NCI-H524 treated with DMSO at 0.1 percent for 48 hours (cell line): ENCODE measurements at places on chromosomes 1 and 21.

DNA sequence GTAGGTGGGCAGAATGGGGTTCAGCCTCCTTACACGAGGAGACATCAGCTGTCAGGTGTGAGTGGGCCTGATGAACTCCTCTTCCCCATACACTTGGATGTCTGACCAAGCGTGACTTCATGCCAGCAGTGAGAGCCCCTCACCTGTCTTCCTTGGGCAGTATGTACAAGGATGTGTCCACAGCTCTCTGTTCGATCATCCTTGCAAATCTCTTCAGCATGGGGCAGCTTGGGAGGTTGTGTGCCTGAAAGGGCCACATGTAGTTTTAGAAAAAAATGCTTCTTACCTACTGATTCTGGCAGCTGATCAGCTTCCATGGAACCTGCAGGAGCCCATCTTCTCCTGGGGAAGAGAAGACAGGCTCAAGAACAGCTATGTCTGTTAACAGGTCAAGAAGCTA, 18.0 kb downstream of the ACP6 start:
- DNase-seq = no peak

DNA sequence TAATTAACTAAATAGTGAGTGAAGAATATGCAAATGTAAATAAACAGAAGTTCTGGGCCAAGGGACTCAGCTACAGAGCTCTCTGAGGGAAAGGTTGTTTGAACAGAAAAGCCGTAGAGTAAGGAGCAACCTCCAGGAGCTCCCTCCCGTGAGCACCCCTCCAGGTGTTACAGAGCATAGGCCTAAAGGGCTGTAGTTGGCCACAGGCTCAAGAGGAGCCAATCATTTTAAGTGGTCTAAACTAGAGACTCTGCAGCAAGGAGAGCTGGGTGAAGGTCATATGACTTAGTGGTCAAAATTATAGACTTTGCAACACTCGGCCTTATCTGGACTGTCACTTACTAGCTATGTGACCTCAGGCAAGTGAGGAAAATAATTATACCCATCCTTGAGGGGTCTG, 19.1 kb upstream of the RXRG start:
- DNase-seq = no peak

- DNase-seq = no peak
Measured at GRCh38 chr21:44949779-44950198, 10.0 kb downstream of the SLX9 start.

DNA sequence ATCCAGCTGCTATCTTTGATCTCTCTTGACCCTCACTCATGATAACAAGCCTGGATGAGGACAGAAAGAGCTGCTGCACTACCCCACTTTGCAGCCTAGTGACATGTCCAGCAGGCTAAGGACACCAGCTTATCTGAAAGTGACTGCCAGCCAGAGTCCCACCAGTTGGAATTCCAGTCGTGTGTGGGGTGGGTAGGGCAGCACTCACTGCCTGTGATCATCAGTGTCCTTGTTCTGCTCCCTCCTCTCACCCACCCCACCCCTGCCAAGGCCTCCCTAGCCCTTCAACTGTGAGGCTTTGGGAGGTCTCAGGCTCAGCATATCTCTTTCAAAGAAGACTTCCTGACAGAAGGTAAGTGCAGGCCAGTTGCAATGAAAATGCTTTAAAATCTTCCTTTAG, 15.5 kb upstream of the NMNAT2 start:
- no peak for DNase-seq

DNA sequence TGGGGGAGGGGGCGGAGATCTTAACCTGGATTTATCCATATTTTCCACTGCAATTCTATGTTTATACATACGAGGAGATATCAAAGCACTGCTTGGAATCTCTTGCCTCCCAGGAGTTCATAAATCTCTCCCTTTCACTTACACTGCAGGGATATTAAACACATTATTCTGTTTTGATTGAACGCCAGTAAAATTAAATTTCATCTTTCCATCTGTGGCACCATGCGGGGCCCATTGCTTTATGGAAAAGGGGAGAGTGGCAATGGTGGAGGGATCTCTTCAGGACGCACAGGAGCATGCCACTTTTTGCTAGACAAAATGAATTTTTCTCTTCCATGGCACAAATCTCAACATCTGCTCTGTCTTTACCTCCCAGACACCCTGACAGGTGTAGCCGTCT, 648.0 kb upstream of the PLXNA2 start:
- DNase-seq = peak; percentile 68

DNA sequence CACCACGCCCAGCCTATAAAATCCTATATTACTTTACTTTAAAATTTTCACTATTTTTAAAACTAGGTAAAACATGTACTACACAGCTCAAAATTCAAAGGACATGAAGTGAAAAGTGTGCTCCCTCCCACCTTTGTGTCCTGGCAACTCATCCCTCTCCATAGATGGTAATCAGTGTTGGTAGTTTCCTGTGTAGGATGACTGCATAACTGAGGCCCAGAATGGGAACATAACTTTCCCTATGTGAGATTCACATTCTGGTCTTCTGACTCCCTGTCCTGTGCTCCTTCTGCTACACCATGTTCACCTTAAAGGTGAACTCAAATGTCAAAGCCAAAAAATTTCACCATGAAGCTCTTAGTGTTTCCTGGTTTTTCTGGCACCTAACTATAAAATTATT, 39.3 kb downstream of the XKR8 start:
- no peak for DNase-seq

DNA sequence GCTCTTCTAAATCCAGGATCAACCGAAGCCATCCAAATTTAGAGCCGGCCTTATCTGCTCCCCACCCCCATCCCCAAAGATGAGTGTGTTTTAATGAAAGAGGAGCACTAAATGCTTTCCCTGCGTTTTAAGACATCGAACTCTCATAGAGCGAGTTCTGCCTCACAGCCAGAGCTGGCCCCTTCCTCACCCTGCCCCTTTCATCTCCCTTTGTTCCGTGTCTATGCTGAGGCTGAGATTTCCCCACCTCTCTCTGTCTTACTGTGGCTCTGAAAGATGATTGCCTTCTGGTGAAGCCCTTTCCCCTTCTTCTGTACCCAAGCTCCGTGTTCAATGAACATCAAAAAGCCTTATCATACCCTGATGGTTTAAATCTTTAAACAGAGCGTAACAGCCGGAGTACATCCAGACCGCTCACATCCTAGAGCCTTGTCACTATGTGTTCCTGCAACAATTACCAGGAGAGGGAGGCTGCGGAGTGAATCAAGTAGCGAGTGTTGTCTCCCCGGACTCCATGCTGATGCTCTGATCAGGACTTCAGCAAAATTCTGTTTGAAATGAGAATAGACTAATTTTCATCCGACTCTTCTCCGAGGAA, 110.1 kb downstream of the ZNF326 start:
- DNase-seq = no peak

GRCh38 chr21:29638761-29639327, 301.0 kb downstream of the GRIK1 start:
- no peak for DNase-seq

GRCh38 chr1:97877307-97877706, 43.5 kb downstream of the DPYD start:
- no peak for DNase-seq

DNA sequence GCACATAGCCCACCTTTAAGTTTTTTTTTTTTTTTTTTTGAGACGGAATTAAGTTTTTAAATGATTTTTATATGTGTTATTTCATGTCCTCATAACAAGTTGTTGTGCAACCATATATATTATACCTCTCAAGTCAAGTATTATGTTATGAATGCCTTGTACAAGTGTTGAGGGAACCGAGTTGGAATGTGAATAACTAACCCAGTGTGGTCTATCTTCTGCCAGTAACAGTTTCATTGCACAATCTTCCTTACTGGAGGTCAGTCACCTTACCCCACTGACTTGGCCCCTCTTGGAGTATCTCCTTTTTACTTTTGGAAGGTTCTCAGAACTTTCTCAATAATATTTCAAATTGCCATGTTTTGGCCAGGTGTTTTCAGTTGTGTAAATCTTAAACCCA, 201.9 kb downstream of the CACNA1E start:
- DNase-seq = no peak

DNA sequence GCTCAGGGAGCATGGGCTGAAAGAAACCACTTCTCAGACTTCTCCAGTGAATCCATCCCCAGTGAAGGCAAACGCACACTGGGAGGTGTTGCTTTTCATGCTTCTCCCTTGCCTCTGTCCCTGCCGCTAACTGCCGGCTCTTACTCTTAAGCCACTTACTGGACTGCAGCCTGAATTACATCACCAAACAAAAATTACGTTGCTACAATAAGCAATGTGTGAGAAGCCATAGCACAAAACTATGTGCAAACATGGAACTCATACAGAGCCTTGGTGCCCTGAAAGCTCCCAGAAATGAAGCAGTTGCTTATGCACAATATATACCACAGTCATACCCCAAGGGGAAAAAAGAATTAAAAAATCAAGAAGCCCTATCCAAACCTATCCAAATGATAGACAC, 375.2 kb downstream of the KCNH1 start:
- DNase-seq = no peak

- no peak for DNase-seq
Measured at GRCh38 chr1:4665456-4665855, 11.0 kb downstream of the AJAP1 start.

DNA sequence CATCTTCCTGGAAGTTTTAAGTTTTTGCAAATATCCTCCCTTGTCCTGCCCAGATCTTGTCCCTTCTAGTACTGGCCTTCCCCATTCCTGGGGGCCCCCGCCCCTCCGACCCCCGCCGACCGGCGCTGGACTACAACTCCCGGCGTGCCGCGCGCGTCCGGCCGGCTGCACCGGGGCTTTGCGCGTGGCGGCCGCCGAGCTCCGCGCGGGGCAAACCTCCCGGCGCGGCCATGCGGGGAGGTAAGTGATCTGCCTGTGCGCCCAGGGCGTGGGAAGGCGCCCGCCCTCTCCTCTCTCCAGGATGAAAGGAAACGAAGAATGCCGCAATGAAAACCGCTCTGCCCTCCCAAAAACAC, 3.2 kb upstream of the SAMD13 start:
- DNase-seq = no peak

DNA sequence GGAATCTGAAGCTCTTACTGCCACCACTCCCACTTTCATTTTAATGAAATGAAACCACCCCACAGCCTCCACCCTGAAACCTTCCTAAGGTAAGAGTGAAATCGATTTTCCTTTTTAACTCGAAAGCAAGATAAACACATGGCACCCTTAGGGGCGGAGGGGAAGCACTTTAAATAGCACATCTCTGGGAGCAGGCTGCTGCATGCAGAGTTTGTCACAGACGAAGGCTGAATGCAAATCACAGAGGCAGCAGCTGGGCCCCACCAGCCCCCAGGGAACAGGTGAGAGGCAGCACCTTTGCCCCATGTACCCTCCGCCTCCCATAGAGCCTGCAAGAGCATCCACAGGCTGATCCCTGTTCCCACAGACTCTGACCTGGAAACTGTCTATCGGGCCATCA, 60.0 kb upstream of the GRIK3 start:
- DNase-seq = no peak

DNA sequence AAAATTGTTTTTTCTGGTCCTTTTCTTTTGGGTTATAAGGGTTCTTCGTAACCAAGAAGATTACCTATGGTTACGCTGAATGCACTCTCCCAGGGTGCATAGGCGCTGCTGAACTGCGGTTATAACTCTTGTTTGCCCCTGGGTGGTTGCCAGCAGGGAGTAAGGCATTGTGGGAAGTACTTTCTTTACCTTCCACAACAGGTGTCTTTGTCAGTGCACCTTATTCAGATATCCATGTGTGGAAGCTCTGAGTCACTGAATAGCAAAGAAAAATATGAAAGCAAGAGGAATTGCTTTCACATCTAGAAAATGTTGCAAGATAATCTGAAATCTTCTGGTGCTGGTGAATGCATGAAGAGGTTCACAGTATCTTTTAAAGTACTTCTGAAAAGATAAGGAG, 124.4 kb upstream of the CACYBP start:
- no peak for DNase-seq

DNA sequence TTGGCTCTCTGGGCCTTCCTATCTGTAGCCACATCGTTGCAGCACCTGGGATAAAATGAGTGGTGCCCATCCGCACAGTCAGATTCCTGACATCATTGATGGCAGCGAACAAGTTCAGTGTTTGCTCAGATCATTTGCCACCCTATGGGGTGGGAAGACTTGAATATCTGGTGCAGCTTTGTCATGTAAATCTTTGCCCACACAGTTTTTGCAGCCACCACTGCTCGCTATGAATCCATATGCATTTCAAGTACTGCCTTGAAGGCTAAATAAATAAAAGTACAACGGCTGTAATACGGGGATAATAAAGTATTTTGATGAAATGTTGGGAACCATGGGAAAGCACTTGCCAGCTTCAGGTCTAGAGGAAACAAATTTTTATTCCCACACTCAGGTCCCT, 56.3 kb upstream of the COA6 start:
- DNase-seq = no peak

DNA sequence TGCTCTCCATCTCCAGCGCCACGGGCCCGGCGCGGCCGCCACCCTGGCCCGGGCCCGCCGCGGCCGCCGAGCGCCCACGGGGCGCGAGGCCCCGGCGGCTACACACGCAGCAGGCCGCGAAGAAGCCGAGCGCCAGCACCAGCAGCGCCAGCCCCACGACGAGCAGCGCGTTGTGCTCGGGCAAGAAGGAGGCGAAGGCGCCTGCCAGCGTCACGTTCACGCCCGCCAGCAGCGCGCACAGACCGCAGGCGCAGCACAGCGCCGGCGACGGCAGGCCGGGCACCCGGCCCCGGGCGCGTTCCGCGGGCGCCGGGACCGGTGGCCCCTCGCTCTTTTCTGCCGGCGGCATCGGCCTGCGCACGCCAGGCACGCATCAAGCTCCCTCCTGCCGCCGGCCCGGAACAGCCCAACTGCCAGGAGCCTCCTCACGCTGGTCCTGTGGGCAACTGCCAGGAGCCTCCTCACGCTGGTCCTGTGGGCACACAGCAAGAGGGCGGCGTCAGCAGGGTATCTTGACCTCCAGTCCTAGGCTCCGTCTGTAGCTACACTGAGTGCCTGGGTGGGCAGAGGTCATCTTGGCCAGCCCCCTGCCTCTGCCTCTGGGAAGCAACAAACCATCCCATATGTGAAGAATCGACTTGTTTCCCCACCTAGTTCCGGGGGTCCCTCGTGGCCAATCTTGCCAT, 18.1 kb downstream of the KNCN start:
- no peak for DNase-seq

GRCh38 chr1:172069534-172069933, 228.2 kb downstream of the DNM3 start:
- DNase-seq = no peak

DNA sequence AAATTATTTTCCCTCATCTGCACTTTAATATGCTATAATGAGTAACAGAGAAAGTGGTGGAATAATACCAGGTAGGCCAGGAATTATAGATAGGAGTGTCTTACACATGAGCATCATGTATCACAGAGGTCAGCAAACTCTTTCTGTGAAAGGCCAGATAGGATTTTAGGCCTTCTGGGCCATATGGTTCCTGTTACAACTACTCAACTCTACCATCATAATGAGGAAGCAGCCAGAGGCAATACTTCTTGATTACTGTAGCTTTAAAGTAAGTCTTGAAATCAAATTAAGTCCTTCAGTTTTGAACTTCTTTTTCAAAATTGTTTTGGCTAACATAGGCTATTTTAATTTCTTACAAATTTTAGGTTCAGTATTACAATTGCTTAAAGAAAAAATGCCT, 32.1 kb upstream of the IGSF3 start:
- no peak for DNase-seq
